Renal pelvis (tissue), 12 donors: ENCODE measurements at places on chromosomes 1 and 21. TPM values are rescaled to one million over a fixed set of nuclear protein-coding genes. Genes with fewer than 3 reads are reported as not detected.
A peak's percentile ranks its signal among the peaks of the same experiment; 100 is the strongest.

DISP3 gene
- 0.86 TPM for polyA plus RNA-seq

GRCh38 chr1:204338997-204339396 is 20.7 kb downstream of the PLEKHA6 start:
- DNase-seq, result no peak

DNA sequence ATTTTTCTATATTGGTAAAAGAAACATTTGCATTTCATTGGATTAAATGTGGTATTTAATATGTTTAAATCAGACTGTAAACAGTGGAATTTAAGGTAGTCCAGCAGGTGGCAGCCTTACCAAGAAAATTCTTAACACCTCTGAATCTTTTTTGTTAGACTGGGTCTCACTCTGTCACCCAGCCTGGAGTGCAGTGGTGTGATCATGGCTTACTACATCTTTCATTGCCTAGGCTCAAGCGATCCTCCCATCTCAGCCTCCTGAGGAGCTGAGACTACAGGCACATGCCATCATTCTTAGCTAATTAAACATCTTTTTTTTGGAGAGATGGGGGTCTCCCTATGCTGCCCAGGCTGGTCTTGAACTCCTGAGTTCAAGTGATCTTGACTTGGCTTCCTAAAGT is 98.8 kb downstream of the RABGAP1L start:
- DNase-seq, result peak; percentile 37

DNA sequence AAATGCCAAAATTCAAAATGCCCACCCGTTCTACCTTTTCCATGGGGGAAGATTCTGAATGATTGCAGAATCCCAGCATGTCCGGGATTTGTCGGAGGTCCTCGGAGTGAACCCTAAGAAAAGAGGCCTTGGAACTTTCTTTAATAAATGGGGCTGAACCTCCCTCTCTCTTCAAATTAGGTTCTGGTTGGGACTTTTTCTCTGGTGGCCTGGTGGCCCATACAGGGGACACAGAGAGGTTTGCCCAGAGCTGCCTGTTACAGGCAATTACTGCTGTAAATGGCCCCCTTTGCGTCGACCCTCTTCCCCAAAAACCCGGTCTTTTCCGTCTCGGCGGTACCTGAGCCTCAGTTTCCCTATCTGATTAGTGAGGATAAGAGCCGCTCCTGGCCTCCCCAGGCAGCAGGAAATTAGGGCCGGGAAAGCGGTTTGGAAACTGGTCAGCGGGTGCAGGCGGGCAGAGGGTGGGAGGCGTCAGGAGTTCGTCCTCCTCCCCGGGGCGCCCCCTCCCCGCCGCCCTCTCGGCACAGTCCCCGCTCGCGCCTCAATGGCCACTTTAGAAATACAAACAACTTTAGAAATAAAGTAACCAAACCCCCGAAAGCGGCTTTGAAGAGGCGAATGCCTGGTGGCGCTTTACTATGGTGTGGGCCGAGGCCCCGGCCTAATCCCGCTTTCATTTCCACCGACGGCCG is 15.6 kb downstream of the PAX7 start:
- no peak for DNase-seq

OR2AK2 gene
- polyA plus RNA-seq, result not detected

C21orf58 gene
- 17.4 TPM for polyA plus RNA-seq

ST6GALNAC5 gene
- polyA plus RNA-seq, result 3.0 TPM

RNU1-1 gene
- not detected for polyA plus RNA-seq

ST7L gene
- polyA plus RNA-seq, result 31.6 TPM

- DNase-seq, result no peak
Observed at GRCh38 chr1:230413061-230413460, 13.1 kb downstream of the PGBD5 start.

GRCh38 chr1:7366955-7367665 is 404.0 kb upstream of the VAMP3 start:
- DNase-seq, result no peak

- no peak for DNase-seq
Observed at GRCh38 chr1:201709564-201710295, 119.2 kb upstream of the IPO9 start.

- DNase-seq, result no peak
Observed at GRCh38 chr1:244863491-244864252, 671 bp downstream of the HNRNPU start.

DNA sequence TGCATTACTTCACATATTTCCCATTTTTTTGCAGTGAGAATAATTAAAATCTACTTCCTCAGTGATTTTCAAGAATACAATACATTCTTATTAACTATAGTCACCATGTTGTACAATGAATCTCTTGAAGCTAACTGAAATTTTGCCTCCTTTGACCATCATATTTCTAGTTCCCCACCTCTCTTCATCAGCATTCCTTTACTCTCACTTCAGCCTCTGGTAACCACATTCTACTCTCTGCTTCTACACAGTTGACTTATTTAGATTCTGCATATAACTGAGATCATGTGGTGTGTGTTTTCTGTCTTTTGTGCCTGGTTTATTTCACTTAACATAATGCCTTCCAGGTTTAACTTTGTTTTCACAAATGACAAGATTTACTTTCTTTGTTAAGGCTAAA is 304.4 kb upstream of the LYPLAL1 start:
- no peak for DNase-seq

- DNase-seq, result no peak
Observed at GRCh38 chr1:41738475-41738874, 180.2 kb downstream of the HIVEP3 start.

GRCh38 chr1:234768171-234768568 is 158.2 kb upstream of the IRF2BP2 start:
- no peak for DNase-seq

PACC1 gene
- polyA plus RNA-seq, result 13.4 TPM

DNA sequence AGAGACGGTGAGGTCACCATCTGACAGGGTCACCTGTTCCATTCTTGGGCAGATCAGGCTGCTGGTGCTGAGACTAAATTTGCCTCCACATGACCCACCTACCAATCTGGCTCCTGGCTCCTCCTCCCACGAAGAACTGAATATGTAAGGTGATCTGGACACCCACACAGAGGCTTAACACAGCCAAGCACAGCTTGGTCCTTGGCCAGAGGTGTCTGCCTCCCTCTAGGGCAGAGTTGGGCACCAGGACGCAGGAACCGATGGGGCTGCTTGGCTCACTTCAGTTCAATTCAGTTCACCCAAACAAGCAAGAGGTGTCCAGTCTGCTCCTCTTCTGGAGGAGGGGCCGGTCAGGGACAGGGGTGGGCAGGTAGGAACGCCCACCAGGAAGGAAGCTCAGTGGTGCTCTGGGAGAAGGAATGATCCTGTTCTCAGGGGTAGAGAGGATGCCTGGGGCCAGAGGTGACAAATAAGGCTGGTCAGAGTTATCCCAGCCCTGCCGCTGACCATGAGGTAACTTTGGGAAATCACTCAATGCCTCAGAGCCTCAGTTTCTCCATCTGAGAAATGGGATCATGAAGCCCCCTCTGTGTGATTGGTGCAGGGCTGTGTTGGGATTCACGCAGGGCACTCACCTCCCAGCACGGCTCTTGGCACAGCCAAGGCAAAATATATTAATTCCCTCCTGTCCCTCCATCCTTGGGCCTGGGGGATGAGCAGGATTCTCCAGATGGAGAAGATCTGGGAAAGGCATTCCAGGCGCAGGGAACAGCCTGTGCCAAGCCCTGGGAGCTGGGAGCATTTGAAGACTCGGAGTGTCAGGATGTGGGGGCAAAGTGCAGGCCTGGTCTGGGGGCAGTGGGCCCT is 284.5 kb downstream of the PTPRU start:
- no peak for DNase-seq

LMX1A gene
- polyA plus RNA-seq, result 0.07 TPM

GRCh38 chr1:6185151-6185550 is 5.0 kb upstream of the CHD5 start:
- DNase-seq, result no peak

DNA sequence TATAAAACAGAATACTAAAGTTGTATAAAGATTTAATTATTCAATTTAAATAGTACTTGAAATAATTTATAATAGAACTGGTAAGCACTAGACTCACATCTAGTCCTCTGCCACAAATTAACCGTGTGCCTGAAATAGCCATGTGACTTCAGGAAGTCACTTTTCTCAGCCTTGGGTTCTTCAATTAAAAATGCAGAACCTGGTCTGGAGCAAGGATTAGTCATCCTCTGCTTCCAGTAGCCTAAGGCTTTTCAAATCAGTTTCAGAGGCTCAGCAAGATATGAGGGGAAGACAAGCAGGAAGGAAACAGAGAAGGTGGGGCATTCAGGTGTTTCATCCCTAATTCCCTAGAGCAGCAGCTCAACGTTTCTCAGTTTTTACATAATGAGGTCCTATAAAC is 23.0 kb downstream of the DPH5 start:
- no peak for DNase-seq

DNA sequence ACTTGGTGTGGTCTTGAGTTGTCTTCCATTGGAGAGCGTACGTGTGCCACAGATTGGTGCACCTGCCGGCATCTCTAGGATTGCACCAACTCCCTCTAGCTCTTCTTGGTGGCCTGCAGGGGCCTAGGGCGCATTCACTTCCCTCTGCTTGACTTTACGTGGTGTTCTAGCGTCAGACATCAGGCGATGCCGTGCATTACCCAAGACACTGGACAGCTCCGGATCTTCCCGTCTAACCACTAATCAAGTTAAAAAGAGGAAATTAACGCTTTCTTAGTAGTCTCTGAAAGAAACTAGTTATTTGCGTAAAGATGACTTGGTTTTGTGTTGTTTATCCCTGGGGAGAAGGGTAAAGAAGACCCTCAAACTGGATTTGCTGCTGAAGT is 510 bp upstream of the IL10RB start:
- DNase-seq, result no peak
